Stimulated activated CD4-positive, alpha-beta T cell treated with anti-CD3 and anti-CD28 coated beads, TNF-alpha, amount 100 ng/mL, for 4 hours (primary cell): ENCODE measurements at places on chromosomes 6 and 20.

- DNase-seq: no peak
These were observed 36.9 kb upstream of the TPD52L1 start for GRCh38 chr6:125116710-125117109.

GRCh38 chr6:157813191-157813590 lies 9.9 kb upstream of the SNX9 start:
- no peak for DNase-seq

GRCh38 chr20:22617160-22617559 lies 32.8 kb upstream of the FOXA2 start:
- no peak for DNase-seq

GRCh38 chr20:21208999-21209398 lies 83.1 kb downstream of the KIZ start:
- DNase-seq: no peak

GRCh38 chr20:24379484-24379927 lies 89.9 kb upstream of the SYNDIG1 start:
- no peak for DNase-seq

GRCh38 chr20:58225452-58226200 lies 2.8 kb downstream of the ANKRD60 start:
- DNase-seq: no peak

GRCh38 chr6:38715016-38715689 lies at the start of gene DNAH8:
Gene DNAH8, plus strand, starts transcription at chr6:38715311. Its CDS starts 7,499 bp downstream, at chr6:38722810.
- DNase-seq: no peak

- no peak for DNase-seq
These were observed 17.1 kb downstream of the NPEPL1 start for GRCh38 chr20:58709703-58710039.

- DNase-seq: no peak
These were observed 311.6 kb downstream of the CDC5L start for GRCh38 chr6:44699082-44699481.

GRCh38 chr6:6801005-6801335 lies 212.4 kb downstream of the LY86 start:
- DNase-seq: no peak

DNA sequence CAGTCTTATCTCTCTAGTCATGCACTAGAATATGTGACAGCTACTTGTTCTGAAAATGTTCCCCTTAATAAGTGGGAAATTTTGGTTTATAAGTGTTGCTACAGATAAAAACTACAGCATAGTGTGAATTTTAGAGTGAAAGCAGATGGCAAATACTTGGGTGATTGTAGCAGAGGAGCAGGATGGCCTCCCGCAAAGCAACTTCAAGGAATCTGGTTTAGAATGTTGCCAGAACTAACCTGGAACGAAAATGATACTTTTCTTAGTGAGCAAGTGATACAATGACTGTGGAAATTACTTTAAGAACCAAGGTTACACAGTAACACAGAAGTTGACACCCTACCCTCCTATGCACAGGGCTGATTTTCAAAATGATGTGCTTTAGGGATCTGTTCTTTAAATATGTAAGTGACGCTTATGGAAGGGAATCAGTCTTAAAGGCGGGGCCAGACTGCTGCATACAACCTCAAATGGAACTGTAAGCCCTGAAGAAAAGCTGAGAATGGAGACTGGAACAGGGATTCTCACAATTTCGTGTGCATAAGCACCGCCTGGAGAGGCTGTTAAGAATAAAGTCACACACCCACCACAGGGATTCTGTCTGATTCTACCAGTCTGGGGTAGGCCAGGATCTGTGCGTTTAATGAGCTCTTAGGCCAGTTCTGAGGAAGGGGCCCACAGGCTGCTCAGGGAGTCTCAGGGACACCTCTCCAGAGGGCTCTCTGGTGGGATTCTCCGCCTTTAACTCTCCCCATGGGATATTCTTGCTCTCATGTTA lies 97.9 kb downstream of the FYN start:
- DNase-seq: no peak

DNA sequence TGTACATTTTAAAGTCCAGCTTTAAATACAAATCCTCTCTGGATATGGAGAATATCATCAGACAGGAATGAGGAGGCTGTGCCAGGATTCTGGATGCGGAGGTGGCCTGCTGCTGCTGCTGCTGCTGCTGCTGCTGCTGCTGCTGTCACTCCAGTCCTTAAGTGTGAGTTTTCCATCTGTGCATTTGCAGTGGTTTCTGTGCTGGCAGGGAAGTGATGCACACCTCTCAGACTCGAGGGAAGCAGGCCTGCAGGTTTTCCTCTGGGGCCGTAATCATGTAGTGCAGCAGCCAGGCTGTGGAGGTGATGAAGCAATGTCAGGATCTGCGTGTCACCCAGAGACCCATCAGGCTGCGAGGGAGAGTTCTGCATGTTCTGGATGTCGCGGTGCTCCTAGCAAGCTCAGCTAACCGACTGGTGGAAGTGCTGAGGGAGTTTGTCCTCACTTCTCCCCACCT lies 32.0 kb downstream of the CFAP61 start:
- DNase-seq: no peak

DNA sequence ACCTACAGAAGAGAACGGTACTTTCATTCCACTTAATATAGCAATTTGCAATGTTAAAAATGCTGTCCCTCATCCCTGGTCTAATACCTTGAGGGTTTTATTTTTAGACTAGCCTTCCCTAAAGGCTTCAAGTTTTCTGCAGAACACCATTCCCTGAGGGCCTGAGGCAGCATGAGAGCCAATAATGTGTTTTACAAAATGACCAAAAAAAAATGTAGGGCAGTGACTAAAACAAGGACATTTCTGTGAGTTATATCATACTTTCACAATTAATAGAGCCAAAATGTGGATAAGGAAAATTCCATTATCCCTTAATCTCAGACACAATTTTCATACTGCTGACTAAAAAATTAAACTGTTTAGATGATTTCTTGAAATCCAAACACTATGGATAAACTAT lies 22.7 kb downstream of the GPR63 start:
- DNase-seq: no peak

DNA sequence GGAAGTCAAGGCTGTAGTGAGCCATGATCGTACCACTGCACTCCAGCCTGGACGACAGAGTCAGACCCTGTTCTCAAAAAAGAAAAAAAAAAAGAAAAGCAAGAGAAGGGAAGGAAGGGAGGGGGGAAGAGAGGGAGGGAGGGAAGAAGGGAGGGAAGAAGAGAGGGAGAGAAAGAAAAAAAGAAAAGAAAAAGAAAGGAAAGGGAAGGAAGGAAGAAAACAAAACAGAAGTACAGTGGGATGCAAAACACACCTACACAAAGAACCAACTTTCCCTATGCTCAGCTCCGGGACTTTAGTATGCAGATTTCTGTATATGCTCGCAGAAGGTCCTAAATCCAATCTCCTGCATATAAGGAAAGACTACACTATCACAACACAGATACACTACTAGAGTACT lies 2.5 kb upstream of the WTAP start:
- DNase-seq: no peak
